ENCODE measurements at places on chromosomes 3 and 15.

- no peak for DNase-seq
Measured at GRCh38 chr3:195872800-195873199, 35.6 kb downstream of the TNK2 start.

DNA sequence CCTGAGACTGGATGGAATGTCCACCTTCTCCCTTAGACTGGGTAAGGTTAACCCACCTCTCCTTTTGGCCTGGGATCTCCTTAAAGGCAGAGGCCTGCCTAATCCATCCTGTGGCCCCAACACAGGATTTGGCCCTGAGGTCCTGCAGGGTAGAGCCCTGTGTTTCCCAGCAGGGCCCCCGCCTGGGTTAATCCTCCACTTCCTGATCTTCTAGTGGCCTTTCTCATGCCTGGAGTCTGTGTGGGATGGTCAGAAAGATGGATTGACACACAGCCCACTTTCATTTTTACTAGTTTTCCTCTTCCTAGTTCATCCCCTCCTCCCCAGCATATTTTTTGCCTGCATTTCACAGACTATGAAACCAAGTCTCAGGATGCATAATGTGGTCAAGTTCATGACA lies 48.9 kb upstream of the SLC6A6 start:
- no peak for DNase-seq

DNA sequence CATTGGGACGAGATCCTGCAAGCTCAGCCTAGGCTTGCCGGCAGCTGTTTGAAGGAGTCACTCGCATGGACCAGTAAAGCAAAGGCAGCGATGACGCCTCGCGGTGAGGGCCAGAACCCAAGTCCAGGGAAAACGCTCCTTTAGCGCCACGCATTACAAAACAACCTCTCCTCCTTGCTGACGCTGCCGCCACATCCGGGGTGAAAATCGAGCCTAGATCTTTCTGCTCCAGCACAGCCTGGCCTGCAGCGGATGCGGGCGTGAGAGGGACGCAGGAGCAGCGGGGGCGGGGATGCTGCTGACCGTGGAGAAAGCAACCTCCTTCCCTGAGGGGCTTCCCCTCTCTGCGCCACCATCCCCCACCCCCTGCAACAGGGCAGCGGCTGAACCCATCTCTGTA lies 46.7 kb downstream of the CASR start:
- no peak for DNase-seq

- DNase-seq: peak; percentile 61
Measured at GRCh38 chr15:74956648-74957475, at the start of gene RPP25. RPP25 (minus strand) TSS chr15:74956772; CDS start chr15:74956583, 189 bp downstream.

GRCh38 chr15:88800738-88801137 lies 2.5 kb upstream of the ACAN start:
- no peak for DNase-seq

DNA sequence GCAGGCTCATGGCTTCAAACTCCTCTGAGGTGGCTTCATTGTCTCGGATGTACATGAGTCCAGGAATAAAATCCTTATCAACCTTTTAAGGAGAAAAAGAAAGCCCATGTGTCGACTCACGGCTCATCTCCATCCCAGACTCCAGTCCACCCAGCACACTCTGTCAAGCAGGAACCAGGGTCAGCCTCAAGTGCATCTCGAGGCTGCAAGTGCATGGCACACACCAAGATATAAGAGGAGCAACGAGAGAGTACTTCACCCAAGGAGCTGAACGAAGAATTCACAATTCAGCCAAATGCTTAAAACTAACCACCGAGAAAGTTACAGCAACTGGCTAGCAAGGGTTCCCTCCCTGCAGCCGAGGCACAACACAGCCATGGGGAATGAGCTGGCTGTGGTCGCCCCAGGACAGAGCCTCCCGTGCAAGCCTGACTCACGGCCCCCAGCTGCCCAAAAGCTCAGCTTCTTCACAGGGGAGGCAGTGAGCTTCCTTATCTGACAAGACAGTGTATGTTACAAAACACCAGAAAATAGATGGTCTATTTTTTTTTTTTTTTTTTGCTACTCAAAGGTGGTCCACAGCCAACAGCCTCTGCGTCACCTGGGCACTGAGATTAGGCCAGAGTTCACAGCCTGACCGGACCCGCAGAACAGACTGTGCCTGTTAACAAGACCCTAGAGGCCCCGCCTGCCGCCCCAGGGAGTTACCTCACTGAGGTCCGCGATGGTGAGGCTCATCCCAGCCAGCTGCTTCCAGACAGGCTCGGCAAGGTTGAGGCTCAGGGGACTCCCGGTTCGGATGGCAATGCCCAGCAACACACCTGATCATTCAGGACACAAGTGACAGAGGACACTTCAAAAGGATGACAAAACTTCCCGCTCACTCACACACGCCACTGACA lies 15.9 kb upstream of the OCA2 start:
- no peak for DNase-seq

- no peak for DNase-seq
Measured at GRCh38 chr15:75590239-75590638, 11.1 kb upstream of the PTPN9 start.

- no peak for DNase-seq
Measured at GRCh38 chr3:161474139-161474538, 22.5 kb upstream of the OTOL1 start.

DNA sequence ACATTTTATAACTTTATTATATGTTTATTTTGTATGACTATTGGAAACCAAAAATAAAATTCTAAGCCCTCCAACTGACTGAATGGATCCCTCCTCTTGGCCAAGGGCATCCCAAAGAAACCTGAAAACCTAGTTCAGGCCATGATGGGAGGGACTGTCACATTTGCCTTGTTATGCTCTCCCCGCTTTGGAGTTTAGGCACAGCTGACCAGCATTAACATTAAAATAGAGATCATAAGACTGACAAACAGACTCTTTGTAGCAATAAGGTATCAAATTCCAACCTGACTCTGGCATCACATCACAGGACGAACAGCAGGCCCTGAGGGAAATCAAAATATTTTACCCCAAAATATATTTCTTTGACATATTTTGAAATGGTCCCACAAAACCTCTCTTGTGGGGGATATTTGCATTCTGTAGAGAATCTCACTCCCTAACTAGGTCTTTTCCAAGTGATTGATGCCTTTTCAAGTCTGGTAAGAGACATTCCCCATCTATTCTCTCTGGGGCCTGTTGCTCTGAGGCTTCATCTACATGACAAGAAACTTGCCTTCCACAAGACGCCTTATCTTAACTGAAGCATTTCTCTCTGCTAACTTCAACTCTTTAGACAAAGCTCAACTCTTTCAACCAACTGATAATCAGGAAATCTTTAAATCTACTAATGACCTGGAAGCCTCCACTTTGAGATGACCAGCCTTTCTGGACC lies 81.8 kb upstream of the PRR23E start:
- DNase-seq: no peak

DNA sequence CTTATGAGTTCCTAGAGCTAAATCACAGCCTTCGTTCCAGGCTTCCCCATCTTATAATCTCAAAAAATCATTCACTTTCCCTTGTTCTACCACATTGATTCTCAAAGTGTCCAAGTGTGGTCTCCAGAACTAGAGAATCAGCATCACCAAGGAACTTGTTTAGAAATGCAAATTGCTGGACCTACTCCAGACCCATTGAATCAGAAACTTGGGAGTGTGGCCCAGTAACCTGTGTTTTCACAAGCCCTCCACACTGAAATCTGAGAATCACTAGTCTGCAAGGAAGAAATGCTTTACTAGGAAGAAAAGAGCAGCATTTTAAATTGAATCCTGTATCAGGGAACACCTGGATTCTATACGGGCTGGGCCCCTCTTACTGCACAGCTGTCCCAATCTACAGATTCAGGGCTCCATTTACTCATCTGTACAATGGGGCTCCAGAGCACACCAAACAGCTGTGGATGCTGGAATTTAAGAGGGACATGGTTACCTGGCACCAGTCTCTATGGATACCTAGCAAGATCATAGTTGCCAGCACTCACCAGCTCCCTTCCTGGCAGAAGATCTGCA lies 3.9 kb downstream of the MEGF11 start:
- DNase-seq: no peak

DNA sequence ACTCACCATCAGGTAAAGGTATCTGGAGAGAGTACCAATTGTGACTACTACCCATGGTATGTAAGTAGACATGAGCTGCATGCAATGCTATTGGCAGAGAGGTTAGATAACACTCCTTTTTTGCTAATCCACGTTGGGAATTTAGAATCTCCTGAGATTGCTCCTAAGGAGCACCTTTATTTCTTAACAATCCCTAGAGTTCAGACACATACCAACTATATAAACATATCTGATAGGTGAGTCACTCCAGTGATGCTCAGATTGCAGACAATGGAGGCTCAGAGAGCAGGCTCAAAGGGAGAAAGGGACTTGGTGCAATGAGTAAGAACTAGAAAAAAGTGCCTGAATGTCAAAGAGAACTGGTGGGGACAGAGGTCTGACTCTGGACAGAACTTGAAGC lies 47.0 kb upstream of the LRRFIP2 start:
- no peak for DNase-seq

DNA sequence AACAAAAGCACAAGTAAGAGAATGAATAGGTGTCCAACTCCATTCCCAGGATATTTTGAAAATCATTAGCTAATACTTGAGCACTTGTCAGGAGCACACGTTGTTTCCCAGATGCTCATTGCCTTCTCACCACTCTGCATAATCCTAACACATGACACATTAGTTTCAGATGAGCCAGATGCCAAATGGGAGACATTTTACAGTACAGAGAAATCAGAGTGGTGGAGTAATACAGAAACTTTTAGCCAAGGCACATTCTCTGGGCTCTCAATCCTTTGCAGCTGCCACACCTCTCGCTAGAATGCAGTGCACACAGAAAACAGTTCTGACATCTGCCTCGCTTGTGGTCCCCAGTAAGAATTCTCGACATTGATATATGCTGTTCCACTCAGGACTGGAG lies 76.6 kb downstream of the P3H2 start:
- no peak for DNase-seq

- no peak for DNase-seq
Measured at GRCh38 chr3:130256821-130257340, 88.6 kb upstream of the COL6A5 start.

- no peak for DNase-seq
Measured at GRCh38 chr3:139357899-139358298, 14.1 kb downstream of the MRPS22 start.

GRCh38 chr3:77420336-77420735 lies 380.4 kb downstream of the ROBO2 start:
- no peak for DNase-seq

DNA sequence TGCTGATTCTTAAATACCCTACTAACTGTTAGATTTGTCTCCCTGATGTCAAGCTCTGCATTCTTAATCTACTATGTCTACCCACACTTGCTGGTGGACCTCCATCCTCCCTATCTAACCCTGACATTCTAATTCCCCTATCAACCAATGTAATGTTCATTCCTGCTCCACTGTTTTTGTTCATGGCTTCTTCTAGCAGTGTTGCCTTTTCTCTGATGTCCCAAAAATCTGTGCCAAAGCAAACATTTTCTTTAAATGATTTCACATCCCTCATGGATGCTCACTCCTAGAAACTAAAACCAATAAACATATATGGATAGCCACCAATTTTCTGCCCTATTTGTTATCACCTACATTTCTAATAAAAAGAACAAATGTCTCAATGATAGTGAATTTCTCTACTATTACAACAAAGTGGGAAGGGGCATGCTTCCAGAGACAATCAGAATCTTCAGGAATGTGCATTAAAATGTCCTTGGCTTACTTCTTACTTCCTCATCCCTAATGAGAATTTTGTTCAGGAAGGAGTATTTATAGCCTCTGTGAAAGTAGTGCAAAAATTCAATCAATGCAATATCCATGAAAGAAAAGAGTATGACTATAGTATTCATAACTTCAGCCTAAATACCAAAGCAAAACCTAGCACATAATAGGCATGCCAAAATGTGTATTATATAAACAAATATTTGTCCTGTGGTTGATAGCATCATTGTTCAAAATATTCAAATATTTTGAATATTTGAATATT lies 273.3 kb downstream of the ZNF385D start:
- DNase-seq: no peak

GRCh38 chr15:32663671-32664070 lies 22.2 kb downstream of the SCG5 start:
- no peak for DNase-seq

DNA sequence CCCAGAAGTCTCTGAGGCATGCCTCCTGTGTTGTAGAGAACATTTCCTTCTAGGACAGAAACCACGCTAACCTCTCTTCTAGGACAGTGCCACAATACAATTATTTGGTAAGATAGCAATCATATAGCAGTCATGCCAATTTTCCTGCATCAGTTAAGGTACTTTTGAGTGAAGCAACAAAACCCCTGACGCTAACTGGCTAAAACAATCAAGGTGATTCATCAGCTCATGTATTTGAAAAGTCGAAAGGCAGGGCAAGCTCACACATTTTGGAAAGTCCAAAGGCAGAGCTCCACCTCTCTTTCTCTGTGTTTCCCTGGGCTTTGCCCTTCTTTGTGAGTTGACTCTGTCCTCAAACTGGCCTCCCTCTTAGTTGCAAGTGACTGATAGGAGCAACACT lies 10.1 kb downstream of the TERC start:
- DNase-seq: no peak
